ENCODE measurements at places on chromosomes 5 and 9.
A peak's percentile ranks its signal among the peaks of the same experiment; 100 is the strongest.

- DNase-seq: no peak
Observed at GRCh38 chr5:87850843-87851242, 417.8 kb downstream of the TMEM161B start.

DNA sequence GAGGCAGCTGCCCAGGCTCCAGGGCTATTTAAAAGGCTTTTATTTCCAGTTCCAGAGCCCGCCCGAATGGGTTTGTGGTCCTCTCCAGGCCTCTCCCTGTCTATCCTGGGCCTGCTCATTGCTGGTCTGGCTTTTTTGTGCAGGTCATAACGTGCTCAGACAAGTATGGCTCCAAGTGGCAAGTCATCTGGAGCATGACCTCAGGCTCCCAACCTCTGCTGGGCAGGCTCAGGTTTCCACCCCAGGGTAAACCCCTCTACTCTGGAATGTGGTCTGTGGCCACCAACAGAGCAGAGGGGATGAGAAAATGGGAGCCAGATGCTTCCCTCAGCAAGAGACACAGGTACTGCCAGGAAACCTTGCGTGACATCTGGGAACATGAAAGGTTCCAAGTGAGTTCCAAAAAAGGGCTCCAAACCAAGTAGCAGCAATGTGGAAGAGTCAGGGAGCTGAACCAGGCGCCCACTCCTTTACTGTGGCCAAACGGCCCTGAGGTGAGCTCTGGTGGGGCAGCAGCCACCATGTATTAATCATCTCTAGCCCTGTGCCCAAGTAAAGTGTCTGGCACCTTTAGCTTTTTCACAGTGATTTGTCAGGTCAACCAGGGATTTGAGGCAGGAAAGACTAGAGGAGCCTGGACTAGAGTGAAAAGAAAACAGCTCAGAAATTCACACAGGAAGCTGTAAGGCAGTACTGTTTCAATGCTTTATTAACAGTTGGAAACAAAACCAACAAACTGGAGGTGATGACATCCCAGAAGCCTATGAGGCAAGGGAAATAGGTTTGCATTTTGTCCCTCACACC lies 25.7 kb downstream of the PCDHGC5 start:
- no peak for DNase-seq

- DNase-seq: no peak
Observed at GRCh38 chr9:132239999-132240840, 78.4 kb downstream of the NTNG2 start.

- no peak for DNase-seq
Observed at GRCh38 chr9:102047549-102047948, 309.1 kb upstream of the GRIN3A start.

- DNase-seq: no peak
Observed at GRCh38 chr5:133469252-133469651, 143.1 kb downstream of the FSTL4 start.

DNA sequence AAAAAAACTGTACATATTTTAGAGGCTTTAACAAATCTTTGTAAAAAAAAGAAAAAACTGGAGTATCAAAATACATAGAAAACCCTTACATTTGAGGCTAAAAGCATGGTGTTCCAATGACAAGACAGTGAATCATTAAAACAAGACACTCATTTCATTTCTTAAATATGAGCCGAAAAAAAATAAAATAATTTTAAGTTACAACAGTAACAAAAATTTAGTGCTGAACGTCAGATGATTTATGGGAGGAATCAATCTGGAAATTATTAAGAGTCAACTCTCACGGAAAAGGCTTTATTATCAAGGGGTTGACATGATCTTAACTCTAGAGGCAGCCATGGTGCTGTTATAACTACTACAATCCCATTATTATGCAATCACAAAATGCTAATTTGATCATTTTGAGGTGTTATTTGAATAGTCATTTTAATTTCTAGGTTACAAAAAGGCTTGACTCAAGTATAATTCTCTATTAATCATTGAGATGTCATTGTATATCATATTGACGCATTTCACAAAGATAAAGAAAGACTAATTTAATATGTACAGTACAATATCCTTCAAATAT lies 51.9 kb downstream of the MAPKAP1 start:
- DNase-seq: no peak

- no peak for DNase-seq
Observed at GRCh38 chr5:89071101-89071940, 188.3 kb upstream of the MEF2C start.

DNA sequence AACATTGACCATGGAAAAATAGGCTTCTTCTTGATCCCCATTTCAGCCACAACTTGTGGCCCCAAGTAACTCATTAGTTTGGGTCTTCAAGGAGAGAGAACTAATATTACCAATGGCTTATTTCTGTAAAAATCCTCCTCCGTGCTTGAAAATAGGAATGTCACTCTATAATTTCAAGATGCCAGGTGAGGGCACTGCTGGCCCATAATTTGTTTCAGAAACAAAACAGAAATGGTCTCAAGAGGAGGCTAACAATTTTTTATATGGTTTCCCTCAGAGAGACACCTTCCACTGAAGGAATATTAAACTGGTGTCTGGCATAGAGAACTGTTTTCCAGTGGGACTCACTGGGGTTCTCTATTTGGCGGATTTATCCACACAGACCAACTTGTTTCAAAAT lies 437.0 kb upstream of the TRPC7 start:
- DNase-seq: no peak

GRCh38 chr9:120648581-120649197 lies 65.6 kb downstream of the MEGF9 start:
- DNase-seq: no peak

DNA sequence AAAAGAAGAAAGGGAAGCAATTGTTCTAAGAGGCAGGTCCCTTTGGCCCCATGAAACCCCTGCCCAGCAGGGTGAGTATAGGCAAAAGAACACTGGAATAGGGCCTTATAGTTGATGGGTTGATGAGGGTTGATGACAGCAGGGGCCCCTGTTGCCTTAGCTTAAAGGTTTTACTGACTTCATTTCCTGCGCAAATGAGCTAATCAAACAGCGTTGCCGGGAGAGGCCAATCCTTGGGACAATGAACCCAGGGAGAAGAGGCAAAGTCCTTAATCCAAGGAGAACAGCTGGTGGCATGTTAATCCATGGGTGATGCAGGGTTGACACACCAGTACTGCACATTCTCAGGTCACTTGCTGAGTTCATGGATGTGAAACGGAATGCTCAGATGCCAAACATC lies 22.0 kb upstream of the EPB41L4B start:
- DNase-seq: no peak

GRCh38 chr9:106769331-106769730 lies 93.6 kb upstream of the ZNF462 start:
- no peak for DNase-seq

DNA sequence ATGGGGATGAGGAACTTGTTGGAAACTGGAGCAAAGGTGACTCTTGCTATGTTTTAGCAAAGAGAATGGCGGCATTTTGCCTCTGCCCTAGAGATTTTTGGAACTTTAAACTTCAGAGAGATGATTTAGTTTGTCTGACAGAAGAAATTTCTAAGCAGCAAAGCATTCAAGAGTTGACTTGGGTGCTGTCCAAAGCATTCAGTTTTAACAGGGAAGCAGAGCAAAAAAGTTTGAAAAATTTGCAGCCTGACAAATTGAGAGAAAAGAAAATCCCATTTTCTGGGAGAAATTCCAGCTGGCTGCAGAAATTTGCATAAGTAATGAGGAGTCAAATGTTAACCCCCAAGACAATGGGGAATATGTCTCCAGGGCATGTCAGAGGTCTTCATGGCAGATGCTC lies 682.3 kb upstream of the ST8SIA4 start:
- DNase-seq: no peak

GRCh38 chr5:60370508-60370907 lies 329.5 kb downstream of the DEPDC1B start:
- DNase-seq: no peak

GRCh38 chr5:141611289-141611688 lies 7.5 kb downstream of the DIAPH1 start:
- no peak for DNase-seq

DNA sequence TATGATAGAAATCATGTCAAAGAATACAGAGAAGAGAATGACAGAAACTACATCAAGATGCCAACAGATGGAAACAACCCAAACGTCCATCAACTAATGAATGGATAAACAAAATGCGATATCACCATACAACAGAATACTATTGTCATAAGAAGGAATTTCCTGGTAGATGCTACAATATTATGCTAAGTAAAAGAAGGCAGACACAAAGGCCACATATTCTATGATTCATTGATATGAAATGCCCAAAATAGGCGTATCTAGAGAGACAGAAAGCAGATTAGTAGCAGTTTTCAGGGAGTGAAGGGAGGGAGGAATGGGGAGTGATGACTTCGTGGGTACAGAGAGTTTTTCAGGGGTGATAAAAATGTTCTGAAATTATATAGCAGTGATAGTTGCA lies 58.3 kb upstream of the AKNA start:
- DNase-seq: no peak

DNA sequence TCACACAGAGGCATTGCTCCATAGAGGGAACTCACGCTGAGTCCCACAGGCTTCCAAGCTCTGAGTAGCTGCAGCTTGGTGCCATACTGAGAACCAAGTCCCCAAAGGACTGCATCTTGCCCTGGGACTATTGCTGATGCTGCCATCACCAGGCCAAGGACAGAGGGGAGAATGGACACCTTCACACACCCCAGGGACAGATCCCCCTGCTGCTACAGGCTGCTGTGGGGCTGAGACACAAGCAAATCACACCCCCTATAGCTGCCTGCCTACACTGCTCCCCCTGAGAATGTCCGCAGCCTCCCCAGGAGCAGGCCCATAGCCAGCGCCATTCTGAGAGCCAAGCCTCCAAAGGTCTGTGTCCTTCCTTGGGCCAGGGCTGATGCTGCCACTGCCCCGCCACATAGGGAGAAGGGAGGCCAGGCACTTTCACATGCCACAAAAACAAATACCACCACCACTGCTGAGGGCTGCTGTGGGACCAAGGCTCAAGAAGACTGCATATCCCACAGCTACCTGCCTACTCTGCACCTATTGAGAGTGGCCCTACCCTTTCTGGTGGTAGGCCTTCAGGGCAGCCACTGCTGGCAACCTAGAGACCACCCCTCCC lies 81.5 kb downstream of the SYK start:
- no peak for DNase-seq

DNA sequence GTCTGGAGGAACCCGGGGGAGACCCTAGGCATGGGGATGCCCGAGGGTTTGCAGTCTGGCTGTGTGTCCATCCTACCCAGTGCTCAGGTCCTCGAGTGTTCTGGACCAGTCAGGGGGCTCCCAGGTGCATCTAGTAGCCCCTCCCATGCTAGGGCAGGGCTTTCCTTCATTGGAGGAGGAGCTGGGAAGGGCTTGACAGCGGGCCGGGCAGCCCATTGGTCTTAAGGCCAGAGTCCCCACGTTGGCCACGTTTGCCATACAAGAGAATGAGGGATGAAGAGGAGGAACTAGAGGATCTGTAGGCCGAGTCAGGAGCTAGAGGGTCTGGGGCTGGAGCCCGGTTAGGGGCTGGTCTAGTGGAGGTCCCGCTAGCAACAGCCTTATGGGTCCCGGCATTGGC lies 37.3 kb upstream of the CTSV start:
- no peak for DNase-seq

- DNase-seq: no peak
Observed at GRCh38 chr5:10460252-10460906, 18.7 kb downstream of the ROPN1L start.

GRCh38 chr5:157599565-157599964 lies 24.0 kb upstream of the ADAM19 start:
- DNase-seq: no peak

DNA sequence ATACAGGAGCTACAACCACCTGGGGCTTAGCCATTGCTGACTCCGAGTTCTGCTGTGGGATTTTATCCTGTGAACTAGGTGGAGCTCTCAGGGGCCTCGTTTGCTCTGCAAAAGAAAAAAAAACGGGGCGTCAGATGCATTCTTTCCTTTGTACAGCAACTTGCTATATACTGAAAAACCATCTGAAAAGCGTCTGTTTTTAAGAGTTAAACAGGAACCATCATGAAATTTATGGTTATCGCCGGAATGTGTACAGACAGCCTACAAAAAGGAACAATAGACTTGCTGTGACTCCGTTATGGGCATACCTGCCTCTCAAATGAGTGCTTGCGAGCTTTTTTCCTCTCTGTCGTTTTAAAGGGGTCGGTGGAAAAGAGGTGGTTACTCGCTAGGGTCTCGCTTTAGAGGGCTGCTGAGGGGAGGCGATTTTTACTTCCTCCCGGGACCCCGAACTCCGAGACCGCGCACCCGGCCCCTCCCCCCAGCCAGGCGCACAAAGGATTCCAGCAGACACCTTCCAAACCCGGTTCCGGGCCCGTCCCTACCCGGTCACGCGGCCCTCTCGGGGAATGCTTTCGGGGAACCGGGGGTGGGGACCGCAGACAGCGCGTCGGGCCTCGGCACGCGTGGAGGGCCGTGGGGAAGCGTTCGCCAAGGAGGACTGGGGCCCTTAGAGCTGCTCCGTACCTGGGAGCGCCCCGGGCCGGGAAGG lies 826 bp downstream of the PAIP1 start:
- peak; percentile 52 for DNase-seq

DNA sequence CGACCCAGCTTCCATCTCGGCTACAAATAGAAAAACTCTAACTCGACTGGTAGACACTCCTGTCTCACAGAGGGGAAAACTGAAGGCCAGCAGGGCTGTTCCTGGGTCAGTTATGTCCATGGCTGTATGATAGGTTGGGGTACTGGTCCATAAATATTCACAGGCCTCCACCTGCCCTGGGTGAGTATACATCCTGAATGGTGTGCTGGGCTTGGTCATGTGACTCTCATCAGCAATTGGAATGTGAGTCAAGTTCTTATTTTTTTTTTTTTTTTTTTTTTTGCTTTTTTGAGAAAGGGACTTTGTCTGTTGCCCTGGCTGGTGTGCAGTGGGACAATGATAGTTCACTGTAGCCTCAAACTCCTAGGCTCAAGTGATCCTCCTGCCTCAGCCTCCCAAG lies 58.3 kb upstream of the NEK6 start:
- no peak for DNase-seq

DNA sequence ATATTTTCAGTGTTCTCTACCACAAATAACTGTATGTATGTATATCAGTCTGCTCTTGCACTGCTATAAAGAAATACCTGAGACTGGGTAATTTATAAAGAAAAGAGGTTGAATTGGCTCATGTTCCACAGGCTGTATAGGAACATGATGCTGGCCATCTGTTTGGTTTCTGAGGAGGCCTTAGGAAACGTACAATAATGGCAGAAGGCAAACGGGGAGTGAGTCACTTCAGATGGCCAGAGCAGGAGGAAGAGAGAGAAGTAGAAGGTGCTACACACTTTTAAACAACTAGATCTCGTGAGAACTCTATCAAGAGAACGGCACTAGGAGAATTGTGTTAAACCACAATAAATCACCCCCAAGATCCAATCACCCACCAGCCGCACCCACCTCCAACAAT lies 121.7 kb downstream of the ADAMTS6 start:
- no peak for DNase-seq

Data from stimulated activated CD4-positive, alpha-beta T cell treated with anti-CD3 and anti-CD28 coated beads, Interleukin-4, amount 100 ng/mL, for 1 hour (primary cell).